Activated CD8-positive, alpha-beta memory T cell treated with anti-CD3 and anti-CD28 coated beads, Interleukin-2, amount 50 U/mL, for 4 hours (primary cell): ENCODE measurements at places on chromosomes 11 and 22.

DNA sequence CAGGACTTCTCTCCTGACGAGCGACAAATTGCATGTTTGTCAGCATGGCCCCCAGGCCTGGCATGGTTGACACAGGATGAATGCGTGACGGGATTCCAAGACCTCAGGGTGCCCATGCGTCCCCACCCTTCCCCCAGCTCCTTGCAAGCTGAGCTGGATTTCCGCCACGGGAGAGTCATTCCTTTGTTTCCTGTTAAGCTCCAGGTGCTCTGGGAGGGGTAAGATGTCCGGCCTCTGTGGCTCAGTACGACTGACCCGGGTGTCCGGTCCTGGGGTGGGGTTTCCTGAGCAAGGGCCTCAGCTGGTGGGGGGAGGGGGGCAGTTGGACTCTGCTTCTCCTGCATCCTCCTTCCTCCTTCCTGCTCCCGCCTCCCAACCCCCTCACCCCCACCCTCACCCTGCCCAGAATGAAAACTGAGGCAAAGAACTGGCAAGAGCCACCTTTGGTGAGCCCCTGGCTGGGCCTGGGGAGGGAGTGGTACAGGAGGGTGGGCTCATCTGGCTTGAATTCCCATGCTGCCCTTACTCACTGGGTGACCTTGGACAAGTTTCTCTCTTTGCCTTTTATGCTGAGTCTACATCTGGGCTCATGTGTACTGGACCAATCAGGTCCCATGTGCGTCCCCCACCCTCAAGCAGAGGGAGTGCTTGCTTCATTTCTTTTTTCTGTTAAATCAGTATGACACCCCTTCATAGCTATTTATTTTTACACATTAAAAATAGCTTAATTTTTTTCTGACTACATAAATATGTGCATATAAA is 2.5 kb downstream of the CDC42EP2 start:
- no peak for DNase-seq

DNA sequence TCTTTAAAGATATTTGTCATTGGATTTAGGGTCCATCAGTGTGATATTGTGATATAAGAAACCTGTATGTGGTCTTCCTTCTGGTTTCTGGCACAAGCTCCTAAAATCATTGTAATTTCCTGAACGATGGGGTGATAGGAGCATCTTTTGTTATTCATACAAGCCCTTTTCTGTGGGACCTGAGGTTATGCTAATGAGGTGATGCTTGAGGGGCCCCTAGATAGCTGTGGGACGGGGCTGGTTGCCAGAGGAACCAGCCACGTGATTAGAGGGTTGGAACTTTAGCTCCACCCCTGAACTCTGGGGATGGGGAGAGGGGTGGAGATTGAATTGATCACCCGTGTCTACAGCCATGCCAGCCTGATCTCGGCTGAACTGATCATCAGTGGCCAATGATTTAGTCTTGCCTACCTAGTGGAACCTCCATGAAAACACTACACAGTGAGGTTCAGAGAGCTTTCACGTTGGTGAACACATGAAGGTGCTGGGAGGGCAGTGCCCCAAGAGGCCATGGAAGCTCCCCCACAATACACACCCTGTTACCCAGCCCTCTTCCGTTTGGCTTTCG is 62.8 kb downstream of the BCR start:
- DNase-seq: peak; percentile 66

DNA sequence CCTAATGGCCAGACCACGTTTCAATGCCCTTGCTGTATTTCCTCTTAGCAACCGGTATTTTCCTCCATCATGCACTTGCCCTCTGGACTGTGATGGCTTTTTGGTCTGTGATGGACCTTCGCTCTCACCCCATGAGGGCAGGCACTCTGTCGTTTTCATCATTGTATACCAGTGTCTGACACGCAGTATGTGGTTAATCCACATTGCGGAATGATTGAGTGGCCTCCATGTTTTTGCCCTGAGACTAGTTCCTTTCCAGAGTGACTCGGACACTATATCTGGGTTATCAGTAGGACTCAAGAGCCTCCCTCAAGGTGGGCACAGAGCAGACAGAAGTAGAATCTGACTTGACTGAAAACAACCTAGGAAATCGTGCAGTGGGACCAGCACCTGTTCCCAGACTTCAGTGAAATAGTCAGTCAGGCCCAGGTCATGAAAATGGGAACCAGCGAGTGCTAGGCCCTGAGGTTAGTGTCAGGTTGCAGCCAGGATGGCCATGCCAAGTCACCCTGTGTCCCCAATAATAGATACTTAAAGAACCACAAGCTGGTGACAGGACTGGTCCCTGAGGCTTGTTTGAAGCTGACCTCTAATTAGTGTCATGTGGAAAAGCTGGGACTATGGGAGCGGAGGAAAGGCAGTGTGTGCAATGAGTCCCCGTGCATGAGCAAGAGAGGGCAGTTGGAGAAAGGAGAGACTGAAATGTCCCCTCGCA is 464.7 kb downstream of the INSC start:
- no peak for DNase-seq

- DNase-seq: no peak
Measured at GRCh38 chr11:98110030-98110429, 910.7 kb upstream of the CNTN5 start.

DNA sequence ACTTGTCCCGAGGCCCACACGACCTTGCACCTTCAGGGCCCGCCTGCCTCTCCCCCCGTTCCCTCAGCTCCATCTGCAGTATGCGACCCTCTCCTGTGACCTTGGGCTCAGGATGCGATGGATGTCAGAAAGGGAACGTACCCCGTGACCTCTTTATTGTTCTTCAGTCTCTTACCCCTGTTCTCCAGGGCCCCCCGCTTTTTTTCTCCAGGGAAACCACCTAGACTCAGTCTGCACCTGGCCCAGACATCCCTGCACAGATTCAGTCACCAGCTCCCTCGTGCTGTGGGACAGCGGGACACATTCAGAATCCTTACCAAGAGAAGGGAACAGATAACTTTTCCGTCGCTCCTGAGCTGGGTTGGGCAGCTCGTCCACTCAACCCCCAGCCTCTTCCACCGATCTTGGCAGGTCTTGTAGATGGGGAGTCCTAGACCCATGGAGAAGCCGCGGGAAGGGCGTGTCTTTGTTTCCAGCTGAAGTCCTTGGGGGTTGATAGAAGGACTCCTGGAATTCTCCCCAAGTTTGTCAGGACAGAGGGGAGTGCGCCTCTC is 1.4 kb upstream of the PHOX2A start:
- no peak for DNase-seq

DNA sequence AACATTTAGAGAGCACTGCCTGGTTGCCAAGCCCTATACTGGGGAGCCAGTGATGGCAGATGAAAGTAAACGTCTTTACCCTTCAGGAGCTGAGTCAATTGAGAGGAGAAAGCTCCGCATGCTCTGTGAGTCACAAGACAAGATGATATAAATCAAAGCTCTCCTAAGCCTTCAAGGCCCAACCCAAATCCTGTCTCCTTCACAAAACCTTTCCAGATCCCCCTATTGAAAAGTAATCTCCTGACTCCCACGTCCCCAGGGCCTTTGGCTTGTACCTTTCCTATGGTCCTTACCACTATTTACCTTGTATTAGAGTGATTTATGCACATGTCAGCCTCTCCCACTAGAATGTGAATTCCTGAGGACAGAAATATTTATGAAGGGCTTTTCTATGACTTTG is 230.1 kb upstream of the TENM4 start:
- DNase-seq: no peak

GRCh38 chr22:20760084-20760483 is 13.8 kb upstream of the SERPIND1 start:
- no peak for DNase-seq

DNA sequence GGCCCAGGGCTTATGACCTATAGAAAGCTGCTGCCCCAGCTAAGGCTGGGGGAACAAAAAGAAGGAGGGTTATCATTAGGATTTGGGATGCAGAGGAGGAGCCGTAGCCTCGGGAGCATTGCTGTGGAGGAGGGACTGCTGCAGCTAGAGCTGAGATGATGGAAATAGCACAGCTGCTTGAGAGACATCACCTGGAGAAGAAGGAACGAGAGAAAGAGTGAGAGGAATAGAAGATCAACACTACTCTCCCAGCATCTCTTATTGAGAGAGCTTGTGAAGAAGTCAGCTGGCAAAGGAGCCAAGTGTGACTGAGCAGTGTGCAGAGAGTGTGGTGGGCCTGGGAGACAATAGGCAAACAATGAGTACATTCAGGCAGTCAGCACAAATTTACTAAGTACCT is 100.7 kb upstream of the PLET1 start:
- no peak for DNase-seq

DNA sequence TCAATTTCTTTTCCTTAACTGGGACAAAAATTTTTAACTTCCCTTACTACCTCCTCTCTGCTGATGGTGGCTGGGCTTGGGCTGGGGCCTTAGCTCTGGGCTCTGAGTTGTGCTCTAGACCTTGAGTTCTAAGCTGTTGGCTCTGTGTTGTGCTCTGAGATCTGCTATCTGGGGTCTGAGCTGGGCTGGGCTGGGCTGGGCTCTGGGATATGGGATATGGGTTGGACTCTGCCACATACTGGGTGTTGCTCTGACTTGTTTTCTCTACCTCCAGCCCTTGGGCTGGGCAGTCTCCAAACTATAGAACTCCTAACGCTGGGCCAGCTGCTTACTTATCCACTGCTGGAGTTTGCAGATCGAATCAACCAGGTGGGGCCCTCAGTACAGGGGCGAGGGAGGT is 41.9 kb downstream of the DNHD1 start:
- DNase-seq: no peak

GRCh38 chr11:110113973-110114372 is 20.8 kb downstream of the ZC3H12C start:
- DNase-seq: no peak

DNA sequence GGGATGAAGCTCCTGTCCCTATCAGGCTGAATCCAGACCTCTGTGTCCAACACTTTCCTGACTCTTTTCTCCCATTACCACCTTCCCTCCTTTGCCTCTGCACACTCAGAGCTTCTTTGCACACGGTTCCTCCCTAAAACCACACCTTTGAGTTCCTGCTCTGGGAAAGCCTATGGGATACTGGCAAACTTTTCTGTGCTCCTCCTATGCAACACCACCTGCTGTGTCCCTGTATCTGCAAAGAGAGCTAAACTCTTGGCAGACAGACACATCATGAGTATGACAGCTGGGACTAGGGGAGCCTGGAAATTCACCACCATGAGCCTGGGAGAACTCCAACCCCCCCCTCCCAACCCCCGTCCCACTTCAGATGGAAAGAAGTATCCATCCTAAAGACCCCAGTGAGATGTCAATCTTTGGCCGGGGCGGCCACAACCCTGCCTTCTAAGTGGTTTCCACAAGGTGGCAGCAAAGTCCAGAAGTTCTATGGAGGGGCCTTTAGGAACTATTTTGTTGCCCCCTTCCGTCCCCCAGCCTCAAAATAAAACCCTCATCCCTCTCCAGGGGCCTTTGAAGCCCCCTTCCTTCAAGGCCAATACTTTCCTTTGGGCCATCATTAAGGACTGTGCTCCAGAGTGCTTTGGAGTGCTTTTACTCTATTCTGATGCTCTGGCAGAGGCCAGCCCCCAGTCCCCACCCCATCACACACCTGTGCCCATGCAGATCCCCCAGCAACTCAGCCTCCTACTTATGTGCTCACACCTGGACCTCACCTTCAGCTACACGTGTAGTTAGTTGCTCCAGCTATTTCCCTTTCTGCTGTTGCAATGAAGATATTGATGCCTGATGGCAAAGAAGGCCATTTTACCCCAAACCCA is 19.4 kb downstream of the HTR3A start:
- DNase-seq: peak; percentile 39

GRCh38 chr11:113197446-113197845 is 116.9 kb upstream of the TTC12 start:
- DNase-seq: no peak
